ENCODE measurements at places on chromosomes 7 and 10. TPM values are rescaled to one million over a fixed set of nuclear protein-coding genes. Genes with fewer than 3 reads are reported as not detected.

GRCh38 chr10:62426600-62426999 lies 52.4 kb downstream of the ZNF365 start:
- no peaks in the 10 kb centered on the region for H3K4me1 ChIP-seq
- no peaks in the 10 kb centered on the region for H3K36me3 ChIP-seq
- no peaks in the 10 kb centered on the region for H3K27me3 ChIP-seq
- no peak for DNase-seq

GRCh38 chr7:2843711-2844152 lies 376 bp downstream of the GNA12 start:
- no peaks in the 10 kb centered on the region for H3K36me3 ChIP-seq
- H3K27me3 ChIP-seq: no peaks in the 10 kb centered on the region
- H3K4me1 ChIP-seq: peaks cover 12% of the 10 kb centered on the region

DNA sequence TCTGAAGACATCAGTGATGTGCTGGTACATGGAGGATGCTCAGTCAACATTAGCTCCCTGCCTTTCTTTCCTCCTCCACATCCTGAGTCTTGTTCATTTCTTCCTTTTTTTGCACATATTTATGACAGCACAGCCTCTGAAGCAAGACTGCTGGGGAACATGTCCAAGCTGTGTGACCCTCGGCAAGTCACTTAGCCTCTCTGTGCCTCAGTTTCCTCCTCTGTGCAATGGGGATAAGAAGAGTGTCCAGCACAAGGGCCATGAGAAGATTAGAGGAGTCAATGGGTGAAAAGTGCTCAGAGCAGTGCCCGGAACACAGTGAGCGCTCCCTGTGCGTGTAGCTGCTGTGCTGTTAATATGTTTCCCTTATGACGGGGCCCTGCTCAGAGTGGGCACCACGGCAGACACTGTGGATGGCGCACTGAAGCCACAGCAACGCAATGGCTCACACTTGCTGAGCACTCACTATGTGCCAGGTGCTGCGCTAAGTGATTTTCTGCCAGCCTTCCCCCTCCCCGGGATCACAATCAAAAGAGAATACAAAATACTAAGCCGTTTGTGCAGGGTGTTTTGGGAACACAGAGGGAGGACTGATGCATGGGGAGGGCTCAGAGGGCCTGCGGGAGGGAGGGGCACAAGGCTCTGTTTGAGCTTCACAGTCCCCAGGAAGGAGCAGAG lies 28.7 kb downstream of the ZCCHC24 start:
- DNase-seq: no peak
- no peaks in the 10 kb centered on the region for H3K4me1 ChIP-seq
- H3K27ac ChIP-seq: no peak overlapping the region
- H3K27me3 ChIP-seq: no peaks in the 10 kb centered on the region

The SLC18A3 gene
- total RNA-seq: not detected

DNA sequence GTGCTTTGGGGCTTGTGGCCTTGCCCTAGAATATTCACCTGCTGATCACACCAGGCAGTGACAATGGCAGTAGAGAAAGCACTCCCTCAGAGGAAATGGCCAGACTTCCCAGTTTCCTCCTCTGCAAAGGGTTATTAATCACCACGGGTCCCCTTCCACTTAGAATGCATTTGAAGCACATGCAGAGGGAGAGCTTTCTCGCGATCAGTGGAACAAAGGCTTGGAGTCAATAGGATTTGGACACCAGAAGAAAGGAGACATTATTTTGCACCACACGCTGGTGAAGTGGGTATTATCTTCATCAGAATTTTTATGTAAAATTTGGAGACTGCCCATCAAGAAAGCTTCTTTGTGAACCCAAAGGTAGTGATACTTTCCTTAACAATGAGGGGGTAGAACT lies 35.4 kb upstream of the INHBA start:
- no peaks in the 10 kb centered on the region for H3K27me3 ChIP-seq
- no peaks in the 10 kb centered on the region for H3K36me3 ChIP-seq
- H3K4me3 ChIP-seq: no peak overlapping the region
- no peaks in the 10 kb centered on the region for H3K4me1 ChIP-seq

GRCh38 chr10:86067436-86068050 lies 299.1 kb downstream of the GRID1 start:
- no peak for DNase-seq
- H3K4me3 ChIP-seq: no peak overlapping the region

The CCL26 gene
- total RNA-seq: not detected

The MCM10 gene
- 0.08 TPM for total RNA-seq
